ENCODE measurements at places on chromosomes 3 and 15. TPM values are rescaled to one million over a fixed set of nuclear protein-coding genes. Genes with fewer than 3 reads are reported as not detected.

The C3orf70 gene
- not detected for polyA plus RNA-seq

- peak; percentile 53 for DNase-seq
Measured at GRCh38 chr3:33372218-33373081, 67.8 kb downstream of the UBP1 start.

DNA sequence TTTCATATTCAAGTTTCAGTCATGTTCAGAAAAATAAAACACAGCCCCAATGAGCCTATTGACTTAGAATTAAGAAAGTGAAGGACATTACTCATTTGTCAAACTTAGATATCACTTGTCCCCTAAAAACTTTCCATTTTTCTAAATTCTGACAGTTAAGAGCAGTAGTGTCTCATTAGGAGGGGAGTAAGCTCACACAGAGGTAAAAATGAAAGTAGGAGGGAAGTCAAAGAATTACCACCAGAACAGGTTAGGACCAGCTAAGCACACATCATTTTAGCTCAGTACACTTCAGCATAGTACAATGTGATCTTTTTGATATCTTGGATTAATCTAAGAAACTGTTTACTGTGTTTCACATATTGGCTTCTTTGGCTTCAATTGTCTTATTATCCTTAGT lies 64.3 kb downstream of the OSTN start:
- DNase-seq = no peak

DNA sequence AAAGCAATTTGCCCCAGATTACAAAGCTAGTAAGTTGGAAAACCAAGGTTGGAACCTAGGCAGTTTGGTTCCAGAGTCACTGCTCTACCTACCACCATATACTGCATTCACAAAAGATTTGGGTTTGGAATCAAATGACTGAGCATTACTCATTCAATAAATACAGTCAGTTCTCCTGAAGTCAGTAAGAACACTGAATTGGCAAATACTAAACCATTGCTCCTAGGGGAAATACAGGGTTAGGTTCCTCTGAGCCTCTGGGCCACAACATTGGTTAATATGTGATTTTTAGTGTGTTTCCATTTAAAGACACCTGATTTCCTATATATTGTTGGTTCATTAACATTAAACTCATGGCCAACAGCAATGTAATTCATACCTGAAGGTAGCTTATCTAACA lies 2.1 kb upstream of the EIF5A2 start:
- no peak for DNase-seq

- DNase-seq = no peak
Measured at GRCh38 chr15:93165734-93166470, 76.9 kb upstream of the RGMA start.

DNA sequence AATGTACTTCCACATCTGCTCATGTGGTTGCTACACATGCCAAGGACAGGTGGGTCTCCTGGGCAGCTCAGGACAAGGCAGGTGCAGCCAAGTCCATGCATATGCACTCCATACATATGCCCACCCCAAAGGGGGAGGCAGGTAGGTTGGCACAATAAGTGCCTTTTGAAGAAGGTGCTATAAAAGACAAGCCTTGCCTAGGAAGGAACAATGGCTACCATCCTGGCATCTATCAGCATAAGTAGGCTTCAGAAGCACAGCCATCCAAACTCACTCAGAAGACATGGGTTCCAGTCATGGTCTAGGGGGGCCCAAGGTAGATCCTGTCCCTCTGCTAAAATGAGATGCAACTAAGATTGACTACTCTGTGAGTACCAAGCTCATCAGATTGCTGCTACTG lies 34.6 kb downstream of the NBEAL2 start:
- no peak for DNase-seq

The BFSP2 gene
- not detected for polyA plus RNA-seq

The OR5H1 gene
- not detected for polyA plus RNA-seq

DNA sequence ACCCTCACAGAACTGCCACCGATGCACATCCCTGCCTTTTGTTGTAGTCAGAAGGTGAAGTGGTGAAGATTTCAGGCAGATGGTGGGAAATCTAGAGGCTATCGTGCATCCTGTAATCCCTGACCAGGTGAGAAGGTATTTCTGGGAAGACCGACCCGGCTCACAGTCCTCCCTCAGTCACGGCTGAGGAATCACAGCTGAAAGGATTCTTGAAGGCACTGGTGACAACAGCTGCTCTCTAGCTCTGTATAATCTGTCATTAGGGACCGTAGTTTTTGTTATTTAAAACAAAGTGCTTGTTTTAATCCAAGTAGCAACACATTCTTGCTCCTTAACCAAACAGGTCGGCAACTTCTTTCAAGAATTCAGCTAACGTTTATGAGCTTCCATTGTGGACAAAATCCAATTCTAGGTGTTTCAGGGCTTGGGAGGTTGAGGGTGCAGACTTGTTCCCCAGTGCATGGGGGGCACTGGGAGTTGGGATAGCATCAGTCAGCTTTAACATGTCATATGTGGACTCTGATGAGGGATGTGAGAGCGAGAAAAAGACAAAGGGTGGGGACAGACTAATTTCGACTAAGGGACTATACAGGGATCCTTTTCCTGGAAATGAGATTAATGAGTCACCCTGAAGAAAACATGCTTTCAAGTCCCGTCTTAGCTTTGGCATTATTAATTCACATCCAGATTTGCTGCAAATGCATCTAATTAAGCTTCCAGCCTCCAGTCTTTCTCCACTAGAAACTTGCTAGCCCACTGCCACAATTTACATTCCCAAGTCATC lies 141.0 kb upstream of the RASGRP1 start:
- DNase-seq = no peak

The LRRC31 gene
- polyA plus RNA-seq = not detected

DNA sequence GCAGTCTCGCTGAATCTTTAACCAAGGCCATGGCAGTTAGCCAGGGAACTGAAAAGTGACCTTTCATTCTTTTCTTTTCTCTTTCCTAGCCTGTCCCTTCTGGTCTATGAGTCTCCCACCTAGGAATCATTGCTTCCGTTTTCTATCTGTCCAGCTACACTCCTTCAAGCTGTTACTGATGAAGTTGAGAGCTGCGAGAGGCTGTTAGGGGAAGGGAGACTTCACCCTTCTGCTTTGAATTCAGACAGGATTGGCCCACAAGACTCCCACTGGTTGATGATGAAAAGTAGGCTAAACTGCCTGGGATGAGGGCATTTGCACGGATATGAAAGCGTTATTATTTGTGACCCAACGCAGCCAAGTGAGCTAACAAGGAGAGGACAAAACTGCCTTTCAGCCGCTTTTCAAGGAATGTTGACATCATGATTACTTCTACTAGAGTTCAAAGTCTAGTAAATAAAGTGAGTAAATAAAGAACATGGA lies 30.2 kb downstream of the EIF4E3 start:
- DNase-seq = no peak

The SLC2A2 gene
- not detected for polyA plus RNA-seq

DNA sequence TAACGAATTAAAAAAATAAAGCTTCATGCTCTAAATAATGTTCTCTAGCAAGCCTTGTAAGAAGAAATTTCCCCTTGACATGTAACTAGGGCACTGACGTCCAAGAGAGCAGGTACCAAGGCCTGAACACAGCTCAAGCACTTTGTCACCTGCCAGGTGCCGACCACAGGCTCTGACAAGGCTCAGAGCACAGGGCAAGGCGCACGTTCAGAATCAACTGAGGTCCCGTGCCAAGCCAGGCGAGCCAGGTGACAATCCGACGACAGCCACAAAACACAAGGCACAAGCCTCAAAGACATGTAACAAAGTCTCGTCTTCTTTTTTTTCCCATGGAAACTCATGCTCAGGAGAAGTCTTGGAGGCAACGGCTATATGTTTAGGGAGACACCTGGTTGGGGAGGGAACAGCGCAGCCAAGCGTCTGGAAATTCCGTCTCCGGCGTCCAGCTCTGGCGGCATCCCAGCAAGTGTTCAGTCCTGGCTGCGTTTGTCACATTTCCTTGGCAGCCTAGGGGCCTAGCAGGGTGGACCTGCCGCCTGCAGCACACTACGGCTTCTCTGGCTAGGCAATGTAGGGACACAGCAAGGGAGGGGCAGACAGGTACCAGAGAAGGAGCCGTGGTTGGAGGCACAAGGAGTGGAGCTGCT lies 76.7 kb downstream of the ADAMTS17 start:
- DNase-seq = no peak

The PRRT3 gene
- 1.1 TPM for polyA plus RNA-seq

DNA sequence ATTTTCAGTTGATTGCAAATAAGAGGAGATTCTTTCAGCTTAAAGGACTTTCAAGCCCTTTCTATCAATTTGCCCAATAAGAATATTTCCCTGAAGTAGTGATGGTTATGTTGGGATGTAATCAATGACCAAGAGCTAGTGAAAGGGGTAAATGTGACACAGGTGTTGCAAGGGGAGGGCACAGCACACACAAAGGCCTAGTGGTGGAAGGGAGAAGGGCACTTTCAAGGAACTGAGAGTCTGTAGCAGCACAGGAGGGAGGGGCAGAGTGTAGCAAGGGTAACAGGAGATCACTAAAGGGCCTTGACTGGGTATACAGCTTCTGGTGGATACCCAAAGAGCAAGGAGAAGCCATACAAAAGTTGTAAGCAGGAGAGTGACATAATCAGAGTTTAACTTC lies 217.8 kb upstream of the ARHGEF26 start:
- no peak for DNase-seq

GRCh38 chr3:179453967-179454366 lies 2.7 kb upstream of the GNB4 start:
- no peak for DNase-seq

The PPP4R2 gene
- 42.0 TPM for polyA plus RNA-seq

GRCh38 chr15:53588773-53589172 lies 170.7 kb downstream of the WDR72 start:
- DNase-seq = peak; percentile 82

The NMNAT3 gene
- 1.2 TPM for polyA plus RNA-seq

The ST3GAL6 gene
- 1.4 TPM for polyA plus RNA-seq

The CRYGS gene
- polyA plus RNA-seq = 0.84 TPM

DNA sequence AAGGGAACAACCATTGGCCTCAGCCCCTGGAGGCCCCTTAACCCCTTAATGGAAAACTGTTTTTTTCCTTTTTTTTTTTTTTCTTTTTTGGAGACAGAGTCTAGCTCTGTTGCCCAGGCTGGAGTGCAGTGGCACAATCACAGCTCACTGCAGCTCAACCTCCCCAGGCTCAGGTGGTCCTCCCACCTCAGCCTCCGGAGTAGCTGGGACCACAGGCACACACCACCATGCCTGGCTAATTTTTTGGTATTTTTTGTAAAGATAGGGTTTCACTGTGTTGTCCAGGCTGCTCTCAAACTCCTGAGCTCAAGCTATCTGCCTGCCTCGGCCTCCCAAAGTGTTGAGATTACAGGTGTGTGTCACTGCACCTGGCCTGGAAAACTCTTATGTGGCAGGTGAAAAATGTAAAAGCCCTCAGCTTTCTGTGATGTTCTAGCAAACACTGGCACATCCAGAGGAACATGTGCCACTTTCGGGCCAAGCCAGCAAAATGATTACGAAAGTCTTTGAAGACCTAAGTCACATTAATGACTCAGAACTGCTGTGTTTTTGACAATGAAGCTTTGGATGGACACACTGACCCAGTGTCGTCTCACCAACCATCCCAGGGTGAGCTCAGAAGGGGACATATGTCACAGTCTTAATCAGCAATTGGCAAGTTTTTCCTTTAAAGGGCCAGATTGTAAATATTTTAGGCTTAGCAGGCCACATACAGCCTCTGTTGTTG lies 189.3 kb upstream of the TPM1 start:
- no peak for DNase-seq

GRCh38 chr3:38707730-38708129 lies 58.2 kb upstream of the SCN5A start:
- no peak for DNase-seq

GRCh38 chr3:195210266-195210973 lies 60.5 kb downstream of the XXYLT1 start:
- no peak for DNase-seq

- no peak for DNase-seq
Measured at GRCh38 chr15:71116366-71116765, 1.1 kb downstream of the THSD4 start.

- peak; percentile 12 for DNase-seq
Measured at GRCh38 chr3:36525115-36525801, 145.0 kb downstream of the STAC start.

The SPTBN5 gene
- 0.24 TPM for polyA plus RNA-seq

The CACNA2D2 gene
- polyA plus RNA-seq = 0.41 TPM
